Aortic smooth muscle cell (primary cell): ENCODE measurements at places on chromosomes 5 and 9. TPM values are rescaled to one million over a fixed set of nuclear protein-coding genes. Genes with fewer than 3 reads are reported as not detected.

The KCNMB1 gene
- 0.99 and 1.3 TPM in 2 replicates for total RNA-seq

The GFI1B gene
- 0.19 TPM in 1 of 2 replicates, not detected in the other for total RNA-seq

The GALNT12 gene
- total RNA-seq, result 9.6 and 12.9 TPM in 2 replicates

The HMCN2 gene
- total RNA-seq, result 0.06 and 0.13 TPM in 2 replicates

The PCDHGA4 gene
- total RNA-seq, result 4.0 and 7.5 TPM in 2 replicates

The SPEF2 gene
- 1.7 and 1.8 TPM in 2 replicates for total RNA-seq

The CEL gene
- 0.19 and 0.26 TPM in 2 replicates for total RNA-seq

The ANGPTL2 gene
- 44.6 and 56.7 TPM in 2 replicates for total RNA-seq

The CCDC180 gene
- total RNA-seq, result 2.7 and 4.5 TPM in 2 replicates
